Hypothalamus (tissue), 51 donors: ENCODE measurements at places on chromosomes 1 and 21.

GRCh38 chr1:30446095-30446494 lies 277.3 kb downstream of the MATN1 start:
- no peak for DNase-seq

GRCh38 chr1:157279138-157279801 lies 141.1 kb upstream of the ETV3 start:
- DNase-seq: no peak

GRCh38 chr1:228867108-228867950 lies 132.1 kb downstream of the RHOU start:
- DNase-seq: no peak

GRCh38 chr1:246291127-246291526 lies 216.0 kb downstream of the SMYD3 start:
- DNase-seq: no peak

GRCh38 chr21:14699433-14700407 lies 153.6 kb upstream of the SAMSN1 start:
- no peak for DNase-seq

DNA sequence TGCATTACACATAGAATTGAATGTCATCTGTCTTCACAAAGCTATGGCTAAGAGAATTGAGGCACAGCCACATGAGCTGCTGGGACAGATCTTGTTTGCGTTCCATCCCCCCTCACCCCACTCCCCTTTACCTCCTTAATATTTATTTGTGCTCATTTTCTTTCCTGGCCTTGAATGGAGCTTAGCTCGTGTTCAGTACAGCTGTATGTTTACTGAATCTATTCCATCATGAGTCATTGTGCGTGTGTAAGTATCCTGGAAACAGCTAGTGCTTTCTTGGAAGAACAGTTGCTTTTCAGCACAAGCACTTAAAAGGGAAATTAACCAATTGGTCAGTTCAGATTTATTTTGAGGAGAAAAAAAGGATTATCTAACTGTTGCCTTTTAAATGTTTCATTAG lies 14.7 kb downstream of the PROX1 start:
- no peak for DNase-seq

DNA sequence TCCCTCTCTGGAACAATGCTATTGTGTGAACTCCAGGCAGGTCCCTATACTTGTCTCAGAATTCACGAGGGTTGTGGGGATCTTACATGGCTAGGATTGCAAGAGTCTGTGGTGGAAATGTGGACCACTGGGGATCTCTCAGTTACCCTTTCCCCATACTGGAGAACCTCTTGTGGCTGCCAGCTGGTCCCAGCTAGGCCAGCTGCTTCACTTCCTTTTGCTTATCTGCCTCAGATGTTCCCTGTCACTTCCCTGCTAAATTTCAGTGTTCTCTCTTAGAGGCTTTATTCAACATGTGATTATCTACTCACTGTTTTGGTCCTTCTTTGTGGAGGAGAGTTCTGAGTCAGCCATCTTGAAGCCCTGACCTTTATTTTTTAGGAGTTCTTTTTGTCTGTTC lies 75.9 kb upstream of the SAMD13 start:
- DNase-seq: no peak

GRCh38 chr1:167171286-167171929 lies 49.3 kb upstream of the POU2F1 start:
- DNase-seq: no peak

DNA sequence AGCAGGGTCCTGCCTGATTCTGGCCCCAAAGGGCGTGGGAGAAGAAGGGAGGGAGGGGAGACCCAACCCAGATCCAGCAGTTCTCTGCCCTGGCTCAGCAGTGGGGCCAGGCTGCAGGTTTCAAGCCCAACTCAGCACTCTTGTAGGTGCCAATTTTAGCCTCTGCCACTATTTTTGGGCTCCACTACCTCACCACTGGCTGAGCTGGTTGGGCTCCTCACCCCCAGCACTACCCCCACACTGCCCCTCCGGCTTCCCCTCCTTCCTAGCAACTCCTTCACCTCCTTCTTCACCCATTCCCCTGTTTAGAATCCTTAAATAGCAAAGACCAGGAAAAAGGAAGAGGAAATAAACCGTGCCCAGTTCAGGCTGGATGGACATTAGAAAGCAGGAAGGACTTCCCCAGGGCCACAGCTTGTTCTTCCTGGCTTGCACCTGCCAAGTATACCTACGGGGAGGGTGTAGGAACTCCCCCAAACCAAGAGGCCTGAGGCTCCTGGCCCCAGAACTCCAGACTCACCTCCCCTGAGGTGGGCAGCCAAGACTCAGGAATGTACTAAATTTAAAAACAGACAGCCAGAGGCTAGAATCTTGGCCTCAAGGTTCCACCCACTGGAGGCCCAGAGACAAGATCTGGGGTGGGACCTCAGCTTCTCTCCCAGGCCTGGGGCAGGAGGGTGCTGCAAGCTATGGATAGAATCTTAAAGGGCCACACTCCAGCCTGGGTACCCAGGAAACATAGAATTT lies 1.4 kb upstream of the ARHGEF2 start:
- DNase-seq: no peak

DNA sequence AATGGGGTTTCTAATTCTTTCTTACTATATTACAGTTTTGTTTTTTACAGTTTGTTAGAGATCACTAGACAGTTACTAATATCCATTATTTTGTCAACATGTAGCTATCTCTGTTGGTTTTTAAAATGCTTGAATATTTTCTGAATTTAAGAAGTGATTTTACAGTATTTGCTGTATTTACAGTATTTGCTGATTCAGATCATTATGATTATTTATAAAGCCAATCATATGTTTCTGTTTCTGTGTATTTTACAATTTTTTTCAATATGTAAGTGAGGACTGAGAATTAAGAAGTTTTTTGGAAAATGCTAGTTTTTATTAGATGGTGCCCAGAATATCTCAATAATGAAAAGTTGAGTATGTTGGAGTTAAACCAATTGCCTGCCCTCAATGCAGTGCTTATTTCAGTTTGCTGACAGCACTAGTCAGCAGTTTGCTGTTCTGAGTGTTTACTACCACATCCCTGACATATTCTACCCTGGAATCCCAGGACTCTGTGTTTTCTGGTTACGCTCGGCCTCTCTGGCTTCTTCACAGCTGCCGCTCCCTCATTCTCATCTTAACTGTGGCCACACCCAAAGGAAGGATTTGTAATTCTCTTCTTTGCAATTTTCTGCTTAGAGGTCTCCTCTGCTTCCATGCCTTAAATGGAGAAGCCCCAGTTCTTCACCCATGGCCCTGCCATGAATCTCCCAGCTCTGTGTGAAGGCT lies 68.0 kb upstream of the BACH1 start:
- no peak for DNase-seq

GRCh38 chr1:37719572-37720195 lies 27.4 kb downstream of the CDCA8 start:
- DNase-seq: no peak

- DNase-seq: no peak
Measured at GRCh38 chr1:203185061-203185461, 1.4 kb downstream of the CHI3L1 start.

DNA sequence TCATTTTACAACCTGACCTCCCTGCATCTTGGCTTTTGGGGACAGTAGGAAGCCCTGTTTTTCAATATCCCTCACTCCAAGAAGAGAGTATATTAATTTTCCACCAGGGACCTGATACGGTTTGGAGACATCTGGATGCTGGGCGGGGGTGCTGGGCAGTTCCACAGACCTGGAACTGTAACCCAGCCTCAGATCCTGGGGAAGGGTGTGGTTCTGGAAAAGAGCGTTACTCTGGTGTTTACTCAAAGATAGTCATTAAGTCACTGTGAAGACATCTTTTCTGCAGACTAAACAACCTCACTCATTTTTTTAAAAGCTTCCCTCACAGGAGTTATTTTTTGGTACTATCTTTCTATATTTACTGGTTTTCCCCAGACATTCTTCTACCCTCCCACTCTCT lies 189.8 kb downstream of the CLIC6 start:
- no peak for DNase-seq

- DNase-seq: no peak
Measured at GRCh38 chr1:172969611-172970010, 81.1 kb downstream of the TNFSF18 start.

GRCh38 chr1:58000116-58000515 lies 546.4 kb downstream of the OMA1 start:
- DNase-seq: no peak

GRCh38 chr1:176795929-176796328 lies 333.0 kb downstream of the PAPPA2 start:
- DNase-seq: no peak

GRCh38 chr1:78095593-78095992 lies 49.8 kb downstream of the GIPC2 start:
- no peak for DNase-seq

GRCh38 chr21:46666941-46667740 lies 31.7 kb downstream of the PRMT2 start:
- DNase-seq: no peak

GRCh38 chr1:30929135-30929889 lies 20.8 kb upstream of the SDC3 start:
- no peak for DNase-seq

- DNase-seq: no peak
Measured at GRCh38 chr1:241964550-241965282, 7.1 kb downstream of the BECN2 start.

DNA sequence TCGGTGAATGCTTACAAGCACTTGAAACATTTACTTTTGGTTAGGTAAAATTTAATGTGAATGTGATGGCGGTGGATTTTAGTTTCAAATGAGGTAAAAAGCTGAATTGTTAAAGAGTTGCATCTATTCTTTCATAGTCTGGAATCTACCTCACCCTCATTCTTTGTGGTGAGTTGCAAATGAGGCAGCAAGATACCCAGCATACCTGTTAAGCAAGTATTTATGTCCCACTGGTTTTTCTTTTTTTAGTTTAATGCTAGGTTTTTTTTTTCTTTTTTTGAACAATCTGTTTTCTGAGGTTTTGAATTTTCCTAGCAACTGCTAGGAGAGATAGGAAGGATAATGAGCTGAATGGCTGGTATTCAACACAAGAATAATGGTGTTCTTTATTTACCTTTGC lies 127.9 kb upstream of the CACYBP start:
- DNase-seq: no peak

DNA sequence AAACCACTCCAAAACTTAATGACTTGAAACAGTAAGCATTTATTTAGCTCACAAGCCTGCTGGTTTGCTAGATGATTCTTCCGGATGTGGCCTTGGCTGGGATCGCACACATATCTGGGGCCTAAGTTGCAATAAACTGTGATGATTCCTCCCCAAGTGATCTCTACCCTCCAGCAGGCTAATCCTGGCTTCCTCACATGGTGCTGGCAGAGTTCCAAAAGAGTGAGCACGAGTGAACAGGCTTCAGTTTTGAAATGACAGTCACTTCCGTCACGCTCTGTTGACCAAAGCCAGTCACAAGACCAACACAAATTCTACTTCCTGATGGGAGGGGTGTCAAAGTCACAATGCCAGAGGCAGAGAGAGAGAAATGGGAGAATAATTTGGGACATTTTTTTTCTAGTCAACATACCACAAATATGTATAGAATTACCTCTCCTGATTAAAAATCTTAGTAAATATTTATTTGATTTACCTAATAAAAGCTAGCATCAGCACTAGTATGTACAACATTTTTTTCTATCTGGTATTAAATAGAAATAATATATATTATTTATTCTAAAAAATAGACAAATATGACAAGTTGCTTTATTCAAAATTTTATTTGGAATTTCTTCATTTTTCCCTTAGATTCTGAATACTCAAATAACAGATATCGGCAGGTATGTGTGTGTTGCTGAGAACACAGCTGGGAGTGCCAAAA lies 292.7 kb downstream of the TPR start:
- DNase-seq: peak; percentile 1

- DNase-seq: no peak
Measured at GRCh38 chr21:27423906-27424595, 457.2 kb upstream of the ADAMTS5 start.

GRCh38 chr1:171590022-171590421 lies 32.0 kb upstream of the MYOCOS start:
- no peak for DNase-seq

GRCh38 chr1:112429749-112430148 lies 33.7 kb downstream of the CTTNBP2NL start:
- DNase-seq: no peak

DNA sequence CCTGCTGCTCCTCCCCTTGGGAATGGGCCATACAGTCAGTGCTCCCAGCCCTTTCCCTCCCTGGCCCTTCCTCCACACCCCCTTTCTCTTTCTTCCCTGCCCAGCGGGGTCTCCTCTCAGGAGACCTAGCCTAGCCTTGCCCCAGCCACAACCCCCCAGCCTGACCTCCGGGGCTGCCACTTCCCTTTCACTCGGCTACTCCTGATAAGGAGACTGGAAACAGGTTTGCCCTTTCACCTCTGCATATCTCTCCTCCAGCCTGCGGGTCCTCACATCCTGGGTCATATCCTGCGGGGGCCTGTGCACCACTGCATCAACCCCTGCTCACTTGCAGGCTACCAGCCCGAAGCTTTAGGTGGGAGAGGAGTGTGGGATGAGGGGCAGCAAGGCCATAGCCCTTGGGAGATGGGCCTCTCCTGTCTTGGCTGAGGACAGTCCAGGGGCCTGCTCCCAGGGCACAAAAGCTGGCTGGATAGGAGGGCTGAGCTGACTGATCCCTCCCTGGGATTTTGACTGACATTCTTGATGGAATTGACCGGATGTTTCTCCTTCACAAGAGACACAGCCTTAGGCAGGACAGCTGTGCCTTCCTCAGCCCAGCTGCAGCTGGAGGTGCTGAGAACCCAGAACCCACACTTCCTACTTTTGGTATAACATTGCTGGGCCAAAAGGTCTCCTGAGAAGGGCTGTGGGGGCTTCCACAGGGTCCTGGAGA lies 19.2 kb upstream of the ALX3 start:
- no peak for DNase-seq

GRCh38 chr1:94821636-94822305 lies 1.6 kb downstream of the SLC44A3 start:
- no peak for DNase-seq

- no peak for DNase-seq
Measured at GRCh38 chr1:35345439-35345981, 77.0 kb downstream of the ZMYM4 start.

DNA sequence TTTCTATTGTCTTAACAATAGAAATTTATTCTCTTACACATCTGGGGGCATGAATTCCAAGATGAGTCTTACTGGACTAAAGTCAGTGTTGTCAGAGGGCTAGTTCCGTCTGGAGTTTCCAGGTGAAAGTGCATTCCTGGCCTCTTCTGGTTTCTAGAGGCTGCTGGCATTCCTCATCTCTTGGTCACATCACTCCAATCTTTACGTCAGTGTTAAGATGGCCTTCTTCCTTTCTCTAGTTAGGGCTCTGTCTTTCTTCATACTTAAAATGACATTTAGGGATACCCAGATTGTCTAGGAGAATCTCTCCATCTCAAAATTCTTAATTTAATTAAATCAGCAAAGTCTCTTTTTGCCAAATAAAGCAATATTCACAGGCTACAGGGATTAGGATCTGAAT lies 13.3 kb upstream of the PDC start:
- no peak for DNase-seq

DNA sequence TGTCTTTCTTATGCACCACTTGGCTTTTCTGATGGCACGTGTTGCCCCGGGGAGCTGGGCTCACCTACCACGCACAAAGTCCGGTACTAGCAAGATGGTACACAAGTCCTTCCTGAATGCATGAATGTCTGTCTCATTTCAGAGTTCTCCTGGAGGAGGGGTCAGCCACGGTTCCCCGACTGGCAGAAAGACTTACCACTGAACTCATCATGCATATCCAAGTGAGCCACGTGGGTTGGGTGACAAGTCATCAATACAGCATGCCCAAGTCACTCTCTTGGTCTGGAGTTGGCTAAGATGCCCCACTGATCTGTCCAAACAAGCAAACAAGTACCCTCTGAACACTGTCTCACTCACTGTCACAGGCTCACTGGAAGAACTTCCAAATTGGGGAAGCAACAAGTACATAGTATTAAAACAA lies 28.6 kb upstream of the MX1 start:
- DNase-seq: no peak

- no peak for DNase-seq
Measured at GRCh38 chr1:183039985-183040447, 16.8 kb downstream of the LAMC1 start.
